Naive thymus-derived CD8-positive, alpha-beta T cell (primary cell): ENCODE measurements at places on chromosomes 1 and 21. TPM values are rescaled to one million over a fixed set of nuclear protein-coding genes. Genes with fewer than 3 reads are reported as not detected.

GRCh38 chr1:87295445-87296110, 33.1 kb upstream of the LMO4 start:
- no peaks in the 10 kb centered on the region for H3K36me3 ChIP-seq
- no peak overlapping the region for H3K4me3 ChIP-seq
- no peak for DNase-seq
- H3K27me3 ChIP-seq = peaks cover 2% of the 10 kb centered on the region

DNA sequence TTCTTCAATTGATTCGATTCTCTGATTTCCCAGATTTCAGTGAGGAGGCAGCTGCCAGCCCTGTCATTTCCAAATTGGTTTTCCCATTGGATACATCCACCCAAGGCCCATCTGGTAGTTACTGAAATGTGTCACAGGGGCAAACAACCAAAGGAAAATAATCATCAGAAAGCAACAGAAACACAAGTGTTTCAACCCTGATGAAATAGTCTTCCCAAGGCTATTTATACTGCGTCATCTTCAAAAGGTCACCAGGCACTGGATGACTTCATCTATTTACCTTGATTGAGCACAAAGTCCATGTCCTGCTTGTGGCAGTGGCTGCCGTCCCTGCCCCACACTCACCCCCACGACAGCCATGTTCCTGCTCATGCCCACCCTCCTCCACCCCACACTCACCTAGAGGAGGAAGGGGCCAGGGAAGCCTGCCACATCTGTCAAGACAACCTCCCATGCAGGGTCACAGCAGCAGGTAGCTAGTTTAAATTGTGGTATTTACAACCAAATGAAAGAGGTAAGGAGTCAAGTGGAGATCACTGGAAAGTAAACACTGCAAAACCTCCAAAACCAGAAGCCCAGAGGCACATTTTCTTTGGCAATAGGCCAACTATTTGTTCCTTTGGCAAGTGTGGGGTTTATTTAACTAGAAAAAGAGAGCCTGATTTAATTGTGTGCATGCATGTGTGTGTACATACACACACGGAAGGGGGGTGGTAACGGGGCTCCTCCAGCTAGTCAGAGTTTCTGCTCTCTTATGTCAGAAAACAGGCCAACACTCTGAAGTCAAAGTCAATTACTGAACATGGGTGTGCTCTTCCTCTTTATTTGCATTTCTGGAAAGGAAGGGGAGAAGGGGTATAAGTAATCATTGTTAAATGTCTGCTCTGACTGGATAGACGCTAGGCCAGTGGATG, 49.5 kb upstream of the RAB4A start:
- H3K27ac ChIP-seq = no peak overlapping the region
- H3K36me3 ChIP-seq = no peaks in the 10 kb centered on the region
- no peak for DNase-seq
- H3K4me1 ChIP-seq = no peaks in the 10 kb centered on the region
- no peak overlapping the region for H3K4me3 ChIP-seq

GRCh38 chr1:6056572-6056948, 10.9 kb downstream of the KCNAB2 start:
- peaks cover 3% of the 10 kb centered on the region for H3K36me3 ChIP-seq
- H3K27me3 ChIP-seq = no peaks in the 10 kb centered on the region
- DNase-seq = no peak
- peak overlapping the region; percentile 65 for H3K27ac ChIP-seq
- peaks cover 19% of the 10 kb centered on the region for H3K4me1 ChIP-seq

DNA sequence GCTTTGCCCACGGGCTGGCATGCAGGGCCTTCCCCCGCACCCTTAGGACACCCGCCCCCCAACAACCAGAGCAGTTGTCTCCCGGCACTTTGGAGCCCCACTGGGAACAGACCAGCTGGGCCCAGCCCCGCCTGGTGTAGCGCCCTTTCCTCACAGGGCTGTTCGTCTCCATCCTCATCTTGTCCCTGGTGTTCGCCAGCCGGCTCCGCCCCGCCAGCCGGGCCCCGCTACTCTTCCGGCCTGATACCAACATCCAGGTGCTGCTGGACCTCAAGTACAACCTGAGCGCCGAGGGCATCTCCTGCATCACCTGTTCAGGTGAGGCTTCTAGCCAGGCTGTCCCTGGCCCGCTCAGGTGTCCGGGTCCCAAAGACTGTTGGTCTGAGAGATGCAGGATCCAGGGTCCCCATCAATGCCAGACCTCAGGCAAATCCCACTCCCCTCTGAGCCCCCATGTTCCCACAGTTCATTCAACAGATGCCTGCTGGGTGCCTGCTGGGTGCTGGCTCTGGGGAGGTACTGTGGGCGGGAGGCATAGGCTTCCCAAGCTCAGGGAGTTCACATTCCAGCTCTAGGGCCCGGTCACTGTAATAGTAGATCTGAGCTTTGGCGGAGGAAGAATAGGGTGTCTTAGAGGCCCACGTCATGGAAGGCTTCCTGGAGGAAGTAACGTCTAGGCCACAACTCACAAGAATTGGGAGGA, 41.7 kb downstream of the DISP3 start:
- no peak overlapping the region for H3K27ac ChIP-seq
- peaks cover 6% of the 10 kb centered on the region for H3K27me3 ChIP-seq
- no peaks in the 10 kb centered on the region for H3K36me3 ChIP-seq
- H3K4me3 ChIP-seq = no peak overlapping the region

DNA sequence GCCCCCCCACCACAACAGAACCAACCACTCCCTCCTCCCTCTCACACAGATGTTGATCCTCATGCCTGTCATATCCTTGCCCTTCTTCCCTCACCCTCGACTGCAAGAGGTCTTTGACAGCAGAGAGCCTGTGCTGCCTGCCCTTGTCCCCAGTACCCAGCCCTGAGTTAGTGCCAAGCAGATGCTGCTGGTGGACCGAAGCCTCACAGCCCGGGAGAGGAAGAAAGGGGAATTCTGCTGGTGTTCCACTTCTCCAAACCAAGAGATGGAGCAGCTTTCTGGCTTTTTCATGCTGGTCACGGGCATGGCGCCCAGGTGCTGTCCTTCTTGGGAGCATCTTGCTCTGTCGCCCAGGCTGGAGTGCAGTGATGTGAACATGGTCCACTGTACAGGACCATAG, 69.1 kb downstream of the SLC66A1 start:
- no peaks in the 10 kb centered on the region for H3K27me3 ChIP-seq
- DNase-seq = no peak
- H3K4me1 ChIP-seq = peaks cover 30% of the 10 kb centered on the region
- no peak overlapping the region for H3K4me3 ChIP-seq

- peak within 1 kb of the TSS; percentile 66 for H3K4me3 ChIP-seq
- H3K27ac ChIP-seq = no peak within 1 kb of the TSS
- no peaks in the 10 kb centered on the region for H3K36me3 ChIP-seq
- DNase-seq = peak; percentile 20
- H3K27me3 ChIP-seq = peaks cover 55% of the 10 kb centered on the region
Observed at GRCh38 chr1:224615861-224616755, at the start of gene CNIH3. TSS of gene CNIH3 (plus strand) at chr1:224616317. CDS start at chr1:224617175, 858 bp downstream.

- DNase-seq = no peak
- H3K36me3 ChIP-seq = peaks cover 94% of the 10 kb centered on the region
- H3K4me3 ChIP-seq = no peak overlapping the region
- H3K4me1 ChIP-seq = peaks cover 8% of the 10 kb centered on the region
Observed at GRCh38 chr1:10170239-10170574, 40.2 kb upstream of the KIF1B start.

DNA sequence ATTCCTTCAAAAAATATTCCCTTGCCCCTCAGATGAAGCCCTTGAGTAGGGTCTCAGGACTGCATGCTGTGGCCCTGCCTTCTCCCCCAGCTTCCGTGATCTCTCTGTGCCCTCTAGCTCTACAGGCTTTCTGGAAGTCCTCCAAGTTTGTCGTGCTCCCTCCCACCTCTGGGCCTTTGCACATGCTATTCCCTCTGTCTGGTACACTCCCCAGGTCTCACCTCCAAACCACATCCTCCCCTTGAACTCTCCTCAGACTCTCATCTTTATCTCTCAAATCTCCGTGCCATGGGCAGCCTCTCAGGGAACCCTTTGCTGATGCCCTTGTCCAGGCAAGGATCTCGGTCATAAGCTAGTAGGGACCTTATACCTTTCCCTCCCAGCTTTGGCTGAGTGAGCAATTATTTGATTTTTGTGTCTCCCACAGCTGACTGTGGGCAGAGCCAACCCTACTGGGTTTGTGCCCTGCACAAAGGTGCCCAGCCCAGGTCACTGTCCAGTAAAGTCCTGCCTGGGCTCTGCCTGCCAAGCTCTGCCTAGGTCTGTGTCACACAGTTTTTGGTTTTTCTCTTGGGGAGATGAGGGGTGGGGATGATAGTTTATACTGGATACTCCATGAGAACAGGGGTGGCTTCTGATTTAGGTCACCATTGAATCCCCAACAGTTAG, 188.1 kb downstream of the ZNF281 start:
- H3K4me3 ChIP-seq = no peak overlapping the region
- peaks cover 18% of the 10 kb centered on the region for H3K4me1 ChIP-seq
- peaks cover 26% of the 10 kb centered on the region for H3K27me3 ChIP-seq
- no peak for DNase-seq

GRCh38 chr1:15954316-15954715, 21.6 kb downstream of the ZBTB17 start:
- H3K36me3 ChIP-seq = no peaks in the 10 kb centered on the region
- H3K27ac ChIP-seq = peak overlapping the region; percentile 63
- no peak overlapping the region for H3K4me3 ChIP-seq
- H3K4me1 ChIP-seq = peaks cover 85% of the 10 kb centered on the region
- no peaks in the 10 kb centered on the region for H3K27me3 ChIP-seq

- H3K4me1 ChIP-seq = no peaks in the 10 kb centered on the region
- H3K27me3 ChIP-seq = no peaks in the 10 kb centered on the region
- no peak for DNase-seq
- H3K27ac ChIP-seq = no peak overlapping the region
- no peak overlapping the region for H3K4me3 ChIP-seq
Observed at GRCh38 chr1:177211231-177211630, 40.5 kb downstream of the BRINP2 start.

DNA sequence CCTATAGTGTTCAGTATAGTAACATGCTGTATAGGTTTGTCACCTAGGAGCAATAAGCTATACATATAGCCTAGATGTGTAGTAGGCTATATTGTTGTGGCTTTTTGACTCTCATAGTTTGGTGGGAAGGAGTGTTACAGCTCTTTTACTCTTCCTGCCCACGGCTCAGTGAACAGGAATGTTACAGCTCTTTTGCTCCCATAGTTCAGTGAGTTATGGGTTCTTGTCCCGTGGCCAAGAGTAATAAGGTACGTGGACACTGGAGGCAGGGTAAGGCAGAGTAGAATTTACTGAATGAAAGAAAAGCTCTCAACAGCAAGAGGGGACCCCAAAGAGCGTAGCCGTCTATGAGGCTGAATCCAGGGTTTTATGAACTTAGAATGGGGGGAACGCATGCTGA, 734.3 kb downstream of the ADGRL2 start:
- no peak overlapping the region for H3K27ac ChIP-seq
- no peaks in the 10 kb centered on the region for H3K4me1 ChIP-seq
- no peaks in the 10 kb centered on the region for H3K27me3 ChIP-seq
- no peak for DNase-seq
- no peak overlapping the region for H3K4me3 ChIP-seq
- H3K36me3 ChIP-seq = no peaks in the 10 kb centered on the region

GRCh38 chr1:55007625-55008024, 8.9 kb downstream of the BSND start:
- no peak for DNase-seq
- peaks cover 1% of the 10 kb centered on the region for H3K27me3 ChIP-seq
- no peak overlapping the region for H3K4me3 ChIP-seq
- no peak overlapping the region for H3K27ac ChIP-seq

GRCh38 chr1:150516050-150516591, 569 bp downstream of the FALEC start:
- H3K27me3 ChIP-seq = no peaks in the 10 kb centered on the region
- H3K27ac ChIP-seq = peak overlapping the region; percentile 46
- DNase-seq = no peak
- H3K4me3 ChIP-seq = peak overlapping the region; percentile 93
- H3K4me1 ChIP-seq = peaks cover 18% of the 10 kb centered on the region

GRCh38 chr1:8562881-8563865, 245.3 kb downstream of the SLC45A1 start:
- no peaks in the 10 kb centered on the region for H3K4me1 ChIP-seq
- H3K27ac ChIP-seq = peak overlapping the region; percentile 28
- H3K27me3 ChIP-seq = no peaks in the 10 kb centered on the region
- no peak for DNase-seq

DNA sequence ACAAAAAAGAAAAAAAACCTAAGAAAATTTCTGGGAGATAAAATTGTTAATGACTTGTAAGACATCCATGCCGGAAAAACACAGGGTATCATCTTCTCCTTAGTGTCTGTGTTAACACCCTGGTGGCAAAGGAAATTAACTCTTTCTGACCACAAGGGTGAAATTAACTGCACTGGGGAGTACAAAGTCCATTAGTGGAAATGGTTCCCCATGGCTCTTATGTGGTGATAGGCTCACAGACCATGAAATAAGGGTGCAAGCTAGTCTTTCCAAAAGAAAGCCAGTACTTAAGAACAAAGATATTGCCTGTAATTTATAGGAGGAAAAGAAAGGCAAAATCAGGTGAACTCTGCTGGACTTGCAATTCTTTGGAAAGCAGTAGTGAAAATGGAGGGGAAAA, 185.4 kb downstream of the LRRIQ3 start:
- no peaks in the 10 kb centered on the region for H3K27me3 ChIP-seq
- no peak overlapping the region for H3K27ac ChIP-seq
- H3K36me3 ChIP-seq = no peaks in the 10 kb centered on the region
- H3K4me1 ChIP-seq = peaks cover 8% of the 10 kb centered on the region
- H3K4me3 ChIP-seq = no peak overlapping the region

- DNase-seq = no peak
- no peaks in the 10 kb centered on the region for H3K36me3 ChIP-seq
- H3K4me1 ChIP-seq = peaks cover 3% of the 10 kb centered on the region
- H3K27me3 ChIP-seq = no peaks in the 10 kb centered on the region
- no peak overlapping the region for H3K27ac ChIP-seq
Observed at GRCh38 chr1:97832481-97832880, 88.4 kb downstream of the DPYD start.

DNA sequence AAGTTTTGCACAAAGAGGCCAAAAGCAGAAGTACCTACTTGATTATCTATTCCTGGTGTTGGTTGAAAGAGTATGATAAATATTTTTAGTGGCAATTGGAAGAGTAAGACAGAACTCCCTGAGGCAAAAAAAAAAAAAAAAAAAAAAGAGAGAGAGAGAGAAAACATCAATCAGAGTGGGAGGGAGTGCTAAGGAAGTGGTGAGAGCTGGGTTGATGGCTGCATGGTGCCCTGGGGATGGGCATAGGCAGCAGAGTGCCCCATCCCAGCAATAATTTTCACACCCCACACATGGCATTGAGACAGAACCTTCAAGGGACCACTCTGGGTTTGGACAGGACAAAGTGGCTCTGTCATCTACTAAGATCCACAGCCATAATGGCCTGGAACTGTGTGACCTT, 59.4 kb upstream of the FAM20B start:
- no peaks in the 10 kb centered on the region for H3K27me3 ChIP-seq
- no peak overlapping the region for H3K27ac ChIP-seq
- no peak overlapping the region for H3K4me3 ChIP-seq
- H3K4me1 ChIP-seq = no peaks in the 10 kb centered on the region
- H3K36me3 ChIP-seq = no peaks in the 10 kb centered on the region

EPHB2 gene
- 0.21 TPM for total RNA-seq

SMCP gene
- total RNA-seq = not detected

DISC1 gene
- total RNA-seq = 7.6 TPM

MAGOH gene
- total RNA-seq = 54.1 TPM

AHCTF1 gene
- 69.5 TPM for total RNA-seq

NSL1 gene
- 41.0 TPM for total RNA-seq

TNFRSF4 gene
- 0.73 TPM for total RNA-seq

UBL4B gene
- not detected for total RNA-seq

TMEM39B gene
- total RNA-seq = 25.1 TPM

ERICH3 gene
- not detected for total RNA-seq

LRRC7 gene
- 0.71 TPM for total RNA-seq

DCST1 gene
- not detected for total RNA-seq

TTC24 gene
- total RNA-seq = 41.3 TPM

CNKSR1 gene
- total RNA-seq = 2.4 TPM

CLIC6 gene
- 0.44 TPM for total RNA-seq

SLAMF9 gene
- not detected for total RNA-seq

MXRA8 gene
- total RNA-seq = 7.4 TPM

PLEKHG5 gene
- 7.0 TPM for total RNA-seq

LRRIQ3 gene
- total RNA-seq = 2.0 TPM
